ENCODE measurements at places on chromosomes 3 and 15.

DNA sequence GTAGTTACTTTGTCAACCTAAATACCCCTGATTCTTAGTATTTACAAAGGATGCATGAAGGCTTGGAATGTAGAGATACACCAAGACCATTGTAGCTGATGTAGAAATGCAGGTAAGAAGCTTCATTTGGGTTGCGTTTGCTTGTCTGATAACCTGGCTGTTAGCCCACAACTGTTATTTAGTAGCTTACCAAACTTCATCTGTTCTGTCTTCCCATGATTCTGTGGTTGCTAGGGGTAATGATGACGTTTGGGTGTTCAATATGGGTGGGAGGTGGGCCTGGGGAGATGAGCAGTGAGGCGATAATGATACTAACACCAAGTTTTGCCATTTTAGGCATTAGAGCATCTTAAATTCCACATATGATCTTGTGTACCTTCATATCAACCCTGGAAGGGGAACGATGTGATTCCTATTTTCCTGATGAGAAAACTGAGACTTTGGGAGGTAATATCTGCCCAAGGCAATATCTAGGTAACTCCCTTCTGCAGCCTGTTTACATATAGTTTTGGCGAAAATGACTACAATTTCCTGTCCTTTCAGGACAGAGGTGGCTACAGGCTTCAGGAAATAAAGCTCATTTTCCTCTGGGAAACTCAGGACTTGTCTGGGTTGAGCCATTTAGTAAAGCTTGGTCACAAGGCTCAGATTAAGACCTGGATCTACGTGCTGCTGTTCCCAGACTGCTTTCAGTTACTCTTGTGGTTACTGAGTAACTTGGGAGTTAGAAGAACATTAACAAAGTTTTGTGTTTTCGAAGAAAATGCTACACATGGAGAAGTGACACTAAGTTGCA is 26.8 kb downstream of the FNDC3B start:
- DNase-seq: peak; percentile 81

DNA sequence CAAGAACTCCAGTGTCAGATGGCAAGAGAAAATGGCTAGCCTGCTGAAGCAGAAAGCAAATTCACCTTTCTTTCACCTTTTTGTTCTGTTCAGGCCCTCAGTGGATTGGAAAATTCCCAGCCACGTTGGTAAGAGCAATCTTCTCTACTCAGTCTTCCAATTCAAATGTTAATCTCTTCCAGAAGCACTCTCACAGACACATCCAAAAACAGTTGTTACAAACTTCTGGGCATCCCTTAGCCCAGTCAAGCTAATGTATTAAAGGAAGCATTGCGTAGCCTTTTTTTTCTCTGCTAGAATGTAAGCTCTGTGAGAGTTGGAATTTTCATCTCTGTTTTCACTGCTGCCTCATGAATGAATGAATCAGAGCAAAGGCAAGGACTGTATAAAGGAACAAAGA is 109.2 kb upstream of the ROBO2 start:
- DNase-seq: no peak

DNA sequence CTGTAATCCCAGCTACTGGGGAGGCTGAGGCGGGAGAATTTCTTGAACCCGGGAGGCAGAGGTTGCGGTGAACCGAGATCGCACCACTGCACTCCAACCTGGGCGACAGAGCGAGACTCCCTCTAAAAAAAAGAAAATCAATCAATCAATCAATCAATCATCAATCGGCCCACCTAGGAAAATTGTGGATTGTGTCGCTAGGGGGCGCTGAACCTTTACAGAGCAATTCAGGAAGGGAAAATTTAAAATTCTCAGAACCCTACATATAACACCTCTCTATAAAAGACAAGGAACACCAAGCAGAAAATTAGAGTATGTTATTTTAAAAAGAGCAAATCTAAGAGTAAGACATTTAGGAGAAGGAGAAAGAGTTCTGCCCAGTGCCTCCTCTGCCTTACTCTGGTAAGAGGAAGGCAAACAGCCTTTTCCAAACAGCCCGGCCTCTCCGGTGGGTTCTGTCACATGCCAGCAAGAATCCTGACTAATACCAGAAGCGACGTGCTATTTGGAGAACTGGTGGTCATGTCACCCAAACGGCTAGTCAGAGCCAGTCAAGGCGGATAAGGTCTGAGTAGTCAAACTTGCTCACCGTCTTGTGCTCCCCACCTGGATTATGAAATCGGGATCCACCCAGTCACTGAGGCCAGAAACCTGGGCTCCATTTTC is 22.3 kb upstream of the SMCO1 start:
- no peak for DNase-seq

DNA sequence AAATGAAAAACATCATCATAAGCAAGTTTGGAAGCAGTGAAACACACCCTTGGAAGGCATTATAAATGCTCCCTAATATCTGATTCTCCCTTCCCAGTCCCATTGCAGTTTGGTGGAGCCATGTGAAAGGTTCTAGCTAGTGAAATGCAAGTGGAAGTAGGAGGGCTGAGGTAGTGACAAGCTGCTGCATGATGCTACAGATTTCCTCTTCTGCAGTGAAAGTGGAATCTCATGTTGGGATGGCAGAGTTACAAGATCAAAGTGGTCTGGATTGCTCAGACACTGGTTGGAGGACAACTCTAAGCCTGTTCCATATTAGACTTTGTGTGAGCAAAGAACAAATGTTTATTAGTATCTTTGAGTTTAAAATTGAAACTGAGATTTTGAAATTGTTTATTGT is 3.3 kb upstream of the PDCD6IP start:
- no peak for DNase-seq

DNA sequence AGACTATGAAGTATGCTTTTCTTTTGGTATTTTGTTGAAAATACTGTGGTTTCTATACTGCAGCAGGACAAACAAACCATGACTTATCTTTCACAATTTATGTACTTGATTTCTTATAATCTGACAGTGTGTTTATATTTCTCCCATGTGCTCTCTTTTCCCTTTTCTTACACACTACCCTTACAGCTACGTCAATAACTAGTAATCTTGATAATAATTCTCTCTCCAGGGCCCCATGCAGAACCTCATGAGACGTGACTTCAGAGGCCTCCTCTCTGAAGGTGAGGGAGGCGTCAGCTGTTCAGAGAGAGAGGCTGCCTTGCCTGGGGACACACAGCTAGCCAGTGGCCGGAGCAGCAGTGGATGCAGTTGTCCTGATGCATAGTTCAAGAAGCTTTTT is 35.9 kb downstream of the KY start:
- DNase-seq: no peak

DNA sequence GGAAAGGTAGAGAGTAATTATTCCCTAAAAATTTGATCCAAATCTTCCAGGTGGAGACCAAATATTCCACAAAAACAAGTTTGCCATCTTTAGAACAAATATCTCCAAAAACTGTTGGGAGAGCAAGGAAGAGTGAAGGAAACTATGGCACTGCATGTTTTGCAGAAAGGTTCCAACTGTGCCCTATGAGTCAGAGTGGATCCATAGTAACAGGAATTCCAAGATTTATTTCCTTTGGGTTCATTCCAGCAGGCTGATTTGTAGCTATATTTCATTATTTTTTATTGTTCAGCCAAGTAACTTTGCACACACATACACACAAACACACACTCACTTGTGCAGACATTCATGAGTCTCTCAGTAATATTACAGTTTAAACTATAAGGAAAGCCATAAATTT is 459.7 kb upstream of the EPHA6 start:
- no peak for DNase-seq

DNA sequence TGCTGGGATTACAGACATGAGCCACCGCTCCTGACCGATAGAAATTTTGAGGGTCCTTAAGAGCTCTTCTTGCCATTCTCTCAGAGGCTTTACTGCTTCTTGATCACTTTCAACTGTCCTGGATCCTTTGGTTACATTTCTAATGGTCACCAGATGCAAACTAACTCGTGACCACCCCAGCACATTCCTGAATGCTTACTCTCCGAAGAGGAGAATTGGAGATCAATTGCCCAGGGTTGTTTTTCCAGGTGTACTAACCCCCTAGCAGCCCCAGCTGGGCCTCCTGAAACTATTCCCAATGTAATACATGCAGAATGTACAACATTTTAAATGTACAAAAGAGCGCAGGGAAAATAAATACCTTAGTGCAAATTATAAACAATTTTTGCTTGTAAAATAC is 65.1 kb upstream of the TBL1XR1 start:
- DNase-seq: peak; percentile 27

DNA sequence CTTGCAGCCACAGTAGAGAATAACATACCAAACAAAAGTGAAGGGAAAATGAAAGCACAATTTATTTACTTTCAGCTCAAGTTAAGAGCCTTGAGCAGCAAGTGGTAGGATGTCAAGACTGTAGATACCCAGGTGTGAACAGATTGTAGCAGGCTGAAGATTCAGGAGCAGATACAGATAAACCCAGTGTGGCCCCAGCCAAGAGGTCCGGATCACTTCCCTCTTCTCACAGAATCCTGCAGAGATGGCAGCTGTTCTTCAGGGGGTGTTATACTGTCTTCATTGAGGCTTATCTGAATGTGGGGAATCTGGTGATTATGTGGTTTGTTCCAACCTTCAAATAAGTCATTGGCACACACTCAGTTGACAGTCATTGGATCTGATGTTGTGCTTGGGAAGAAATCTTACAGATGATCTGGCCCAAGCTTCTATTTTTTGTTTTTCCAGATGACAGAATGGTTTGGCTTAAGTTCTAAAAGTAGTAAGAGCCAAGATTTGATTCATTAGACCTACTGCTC is 2.2 kb downstream of the STARD9 start:
- DNase-seq: no peak

- DNase-seq: no peak
Observed at GRCh38 chr3:77236118-77236517, 196.2 kb downstream of the ROBO2 start.

DNA sequence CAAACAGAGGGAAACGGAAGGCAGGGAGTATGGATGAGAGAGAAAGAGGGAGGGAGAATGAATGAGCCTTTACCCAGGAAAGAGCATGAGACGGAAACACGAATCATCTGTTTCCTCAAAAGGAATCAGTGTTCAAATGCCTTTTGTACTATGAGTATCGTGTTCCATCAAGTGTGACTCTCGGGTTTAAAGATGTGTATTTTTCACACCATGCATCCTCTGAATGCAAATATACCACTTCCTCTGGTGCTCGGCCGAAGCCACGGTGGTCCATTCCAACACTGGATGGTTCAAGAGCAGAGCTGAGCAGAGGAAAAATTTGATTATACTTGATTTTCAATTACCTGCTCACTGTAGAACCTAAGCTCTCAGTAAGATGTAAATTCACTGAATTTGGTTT is 505.1 kb downstream of the MECOM start:
- no peak for DNase-seq

DNA sequence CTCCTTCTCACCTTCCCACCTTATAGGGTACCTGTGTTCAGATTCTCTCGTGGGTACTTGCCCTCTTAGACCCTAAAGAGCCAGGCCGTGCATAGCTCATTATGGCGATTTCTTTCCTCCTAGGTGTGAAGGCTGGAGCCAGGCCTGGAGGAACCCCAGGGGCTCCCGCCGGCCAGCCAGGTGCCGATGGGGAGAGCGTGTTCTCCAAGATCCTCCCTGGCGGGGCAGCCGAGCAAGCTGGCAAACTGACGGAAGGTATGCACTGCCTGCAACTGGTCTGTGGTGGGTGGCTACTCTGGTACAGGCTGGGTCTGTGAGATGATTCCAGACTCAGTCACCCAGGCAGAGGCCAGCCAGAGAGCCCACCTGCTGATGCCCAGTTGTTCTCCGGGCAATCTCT is 9.9 kb upstream of the APEH start:
- DNase-seq: no peak

DNA sequence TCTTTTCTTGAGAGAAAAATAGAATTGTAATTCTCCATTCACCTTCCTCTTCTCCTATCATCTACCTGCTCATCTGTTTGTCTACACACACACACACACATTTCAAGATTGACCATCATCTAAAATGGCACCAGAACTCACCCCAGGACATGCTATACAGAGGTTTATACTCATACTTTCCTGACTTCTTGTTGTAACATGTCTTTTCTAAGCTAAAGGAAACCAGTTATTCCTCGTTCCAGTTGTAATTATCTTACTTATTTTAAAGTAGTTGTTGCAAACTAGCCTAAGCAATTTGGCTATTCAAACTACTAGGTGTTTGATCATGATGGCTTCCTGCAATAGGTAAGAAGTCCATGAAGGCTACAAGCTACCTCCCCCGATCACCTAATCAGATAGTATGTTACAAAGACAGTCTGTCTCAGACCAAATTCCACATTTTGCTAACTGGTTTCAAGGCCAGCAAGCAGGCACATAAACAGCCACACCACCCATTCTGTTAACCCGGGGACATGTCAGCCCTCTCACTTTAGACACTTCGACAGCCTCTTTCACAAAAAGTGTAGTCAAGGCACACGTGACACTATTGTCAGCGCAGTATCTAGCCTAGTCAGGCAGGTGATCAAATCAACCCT is 189.7 kb downstream of the SHQ1 start:
- DNase-seq: peak; percentile 40

DNA sequence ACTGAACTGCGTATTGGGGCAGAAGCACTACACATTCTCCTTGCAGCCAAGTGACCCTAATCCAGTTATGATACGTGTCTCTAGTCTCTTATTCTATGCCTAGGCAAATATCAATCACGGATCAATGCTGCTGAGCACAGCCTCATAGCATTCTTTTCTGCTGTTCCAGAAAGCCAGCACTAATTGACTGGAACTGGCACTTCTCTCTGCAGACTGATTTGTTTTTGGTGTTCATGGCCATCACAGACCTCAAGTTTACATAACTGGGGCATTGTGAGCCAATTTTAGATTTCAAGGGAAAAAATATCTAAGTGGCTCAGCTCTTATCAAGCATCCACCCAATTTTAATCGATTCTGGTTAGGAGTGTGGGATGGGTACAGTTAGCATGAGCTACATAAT is 37.9 kb downstream of the GLDN start:
- DNase-seq: no peak

GRCh38 chr3:50408443-50408944 is 49.2 kb upstream of the TMEM115 start:
- no peak for DNase-seq

DNA sequence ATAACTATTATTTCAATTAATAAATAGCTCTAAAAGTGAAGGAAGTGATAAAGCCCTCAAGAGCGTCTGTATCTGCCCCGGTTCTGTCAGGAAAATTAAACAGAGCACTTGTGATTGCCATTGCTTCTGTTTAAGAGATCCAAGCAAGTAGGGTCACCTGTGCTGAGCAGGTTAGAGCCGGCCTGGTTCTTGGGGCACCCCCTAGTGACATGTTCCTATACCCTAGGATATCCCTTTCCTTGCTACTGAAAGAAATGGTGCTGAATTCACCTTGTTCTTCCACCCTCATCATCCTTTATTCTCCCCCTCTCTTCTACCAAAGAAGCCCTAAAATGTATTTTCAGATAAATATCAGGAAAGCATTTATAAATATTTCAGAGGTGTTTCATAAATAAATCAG is 323.5 kb downstream of the RORA start:
- no peak for DNase-seq

GRCh38 chr15:82294061-82294690 is 31.6 kb downstream of the SAXO2 start:
- no peak for DNase-seq

- no peak for DNase-seq
Observed at GRCh38 chr15:74040109-74040850, 42.1 kb downstream of the GOLGA6A start.

- DNase-seq: no peak
Observed at GRCh38 chr3:40869013-40869412, 330.3 kb upstream of the CTNNB1 start.
